ENCODE measurements at places on chromosomes 12 and 14.

- DNase-seq = no peak
Observed at GRCh38 chr12:65419284-65420072, 141.0 kb downstream of the MSRB3 start.

GRCh38 chr12:99984271-99985128 lies at the start of gene ANKS1B:
TSS of gene ANKS1B (minus strand) at chr12:99984936. CDS start at chr12:99984237, 699 bp downstream.
- DNase-seq = peak; percentile 51

DNA sequence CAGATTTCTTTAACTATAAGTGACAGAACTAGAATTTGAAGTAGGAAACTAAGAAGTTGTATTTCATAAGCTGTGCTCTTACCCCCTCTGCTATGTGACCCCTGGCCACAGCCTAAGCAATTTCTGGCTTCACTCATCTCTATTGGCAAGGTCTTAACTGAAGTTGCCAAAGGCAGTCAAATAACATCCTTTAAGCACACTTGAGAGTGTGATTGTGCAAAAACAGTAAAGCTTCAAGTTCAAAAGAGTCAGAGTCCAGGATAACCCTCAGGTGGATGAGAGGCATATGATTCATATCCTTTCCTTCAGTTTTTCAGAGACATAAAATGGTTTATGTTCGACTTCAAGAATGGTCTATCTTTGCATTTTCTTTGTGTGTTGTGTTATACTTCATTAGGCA lies 45.2 kb downstream of the GRIP1 start:
- no peak for DNase-seq

- no peak for DNase-seq
Observed at GRCh38 chr12:9868951-9869306, 225 bp downstream of the CLEC2B start.

- no peak for DNase-seq
Observed at GRCh38 chr12:1724250-1724649, 33.4 kb downstream of the ADIPOR2 start.

DNA sequence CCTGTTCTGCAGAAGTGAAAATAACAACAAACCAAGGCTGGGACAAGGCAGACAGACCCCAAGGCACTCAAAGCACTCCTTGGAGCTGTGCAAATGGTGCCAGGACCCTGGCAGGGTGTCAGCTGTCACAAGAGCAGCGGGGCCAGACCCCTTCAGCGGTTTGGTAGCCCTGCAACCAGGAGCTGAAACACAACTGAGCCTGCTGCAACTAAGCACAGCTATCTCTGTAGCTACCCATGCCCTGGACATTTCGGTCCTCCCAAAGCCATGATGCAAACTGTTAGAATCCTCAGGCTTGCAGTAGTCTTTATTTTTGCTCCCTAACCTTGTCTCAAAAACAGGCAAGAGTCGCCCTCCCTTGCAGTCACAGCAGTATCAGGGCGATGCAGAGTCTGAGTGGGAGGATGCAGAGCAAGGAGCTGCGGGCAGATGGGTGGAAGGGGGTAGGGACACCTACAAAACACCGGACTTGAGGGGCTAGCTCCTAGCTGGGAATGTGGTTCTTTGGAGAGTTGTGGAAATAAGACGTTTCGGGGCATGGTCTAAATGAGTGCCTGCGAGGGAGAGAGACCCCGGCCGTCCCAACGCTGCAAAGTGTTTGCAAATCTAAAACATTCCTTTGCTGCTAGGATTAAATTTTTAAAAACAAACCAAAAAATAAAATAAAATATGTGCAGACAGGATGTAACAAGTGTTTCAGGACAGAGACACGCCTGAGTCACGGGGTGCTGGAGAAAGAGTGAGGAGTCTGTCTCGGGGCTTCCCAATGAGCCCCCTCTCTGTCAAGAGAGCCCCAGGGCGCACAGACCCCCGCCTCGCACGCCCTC lies 1.0 kb downstream of the NUAK1 start:
- no peak for DNase-seq

DNA sequence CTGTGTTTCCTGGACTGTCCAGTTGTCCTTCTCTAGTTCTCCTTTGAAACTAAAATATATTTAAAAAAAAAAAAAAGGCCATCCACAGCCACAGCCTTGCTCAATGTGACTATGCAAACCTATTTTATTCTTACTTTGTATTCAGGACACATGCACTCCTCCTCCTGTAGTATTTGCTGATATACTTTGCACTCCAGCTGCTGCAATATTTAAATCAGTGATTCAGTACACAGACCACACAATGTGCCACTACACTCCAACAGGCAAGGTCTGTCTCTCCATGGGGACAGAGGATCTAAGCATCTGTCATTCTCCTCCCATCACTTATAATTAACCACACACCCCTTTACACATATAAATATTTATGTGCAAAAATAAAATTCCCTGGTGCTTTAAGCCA lies 40.2 kb upstream of the CCDC196 start:
- no peak for DNase-seq

GRCh38 chr12:62248873-62249272 lies 11.3 kb upstream of the USP15 start:
- DNase-seq = no peak

GRCh38 chr12:92556637-92557421 lies 146.0 kb upstream of the PLEKHG7 start:
- DNase-seq = no peak

Data from NCI-H1436 treated with DMSO at 0.1 percent for 48 hours (cell line).